GOT3 (cell line): ENCODE measurements at places on chromosomes 2 and 18.

GRCh38 chr2:8346706-8347430 lies 335.0 kb upstream of the ID2 start:
- no peak for DNase-seq

DNA sequence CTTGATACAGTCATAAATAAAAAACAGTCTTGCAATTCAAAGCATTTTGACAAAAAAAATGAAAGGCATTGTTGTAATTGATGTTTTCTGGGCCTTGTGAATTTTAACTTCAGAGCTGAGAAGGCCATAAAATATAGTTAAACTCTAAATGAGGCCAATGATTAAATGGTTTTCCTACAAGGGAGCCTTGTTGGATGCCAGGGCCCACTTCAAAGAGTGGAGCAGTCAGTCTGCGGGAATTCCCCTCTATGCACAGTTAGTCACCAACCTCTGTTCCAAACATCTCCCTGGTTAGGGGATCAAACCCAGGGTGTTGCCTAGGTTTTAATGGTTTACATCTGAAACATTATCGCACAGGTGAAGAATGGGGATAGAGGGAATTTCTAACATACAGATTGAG lies 143.4 kb downstream of the NCKAP5 start:
- DNase-seq, result no peak

DNA sequence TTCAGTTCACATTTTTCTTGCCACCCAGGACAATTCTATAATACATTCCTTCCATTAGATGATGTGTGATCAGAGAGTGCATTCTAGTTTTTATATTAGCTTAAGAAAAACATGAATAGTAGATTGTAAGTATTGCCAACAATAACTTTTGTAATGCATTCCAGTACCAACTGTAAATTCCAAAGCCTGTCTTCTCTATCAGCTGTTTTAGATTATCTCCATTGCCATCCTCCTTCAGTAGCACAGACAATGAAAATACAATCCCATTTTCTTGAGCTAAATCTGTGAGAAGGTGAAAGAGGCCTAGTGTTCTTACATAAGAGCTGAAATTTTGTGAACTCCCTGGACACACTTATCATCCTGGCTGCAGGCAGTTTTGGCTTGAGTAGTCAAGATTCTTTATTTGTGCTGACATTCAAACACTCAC lies 103.9 kb downstream of the CCBE1 start:
- no peak for DNase-seq

GRCh38 chr18:305003-305501 lies 37.2 kb upstream of the THOC1 start:
- no peak for DNase-seq

GRCh38 chr2:12397854-12398253 lies 318.9 kb upstream of the TRIB2 start:
- no peak for DNase-seq

DNA sequence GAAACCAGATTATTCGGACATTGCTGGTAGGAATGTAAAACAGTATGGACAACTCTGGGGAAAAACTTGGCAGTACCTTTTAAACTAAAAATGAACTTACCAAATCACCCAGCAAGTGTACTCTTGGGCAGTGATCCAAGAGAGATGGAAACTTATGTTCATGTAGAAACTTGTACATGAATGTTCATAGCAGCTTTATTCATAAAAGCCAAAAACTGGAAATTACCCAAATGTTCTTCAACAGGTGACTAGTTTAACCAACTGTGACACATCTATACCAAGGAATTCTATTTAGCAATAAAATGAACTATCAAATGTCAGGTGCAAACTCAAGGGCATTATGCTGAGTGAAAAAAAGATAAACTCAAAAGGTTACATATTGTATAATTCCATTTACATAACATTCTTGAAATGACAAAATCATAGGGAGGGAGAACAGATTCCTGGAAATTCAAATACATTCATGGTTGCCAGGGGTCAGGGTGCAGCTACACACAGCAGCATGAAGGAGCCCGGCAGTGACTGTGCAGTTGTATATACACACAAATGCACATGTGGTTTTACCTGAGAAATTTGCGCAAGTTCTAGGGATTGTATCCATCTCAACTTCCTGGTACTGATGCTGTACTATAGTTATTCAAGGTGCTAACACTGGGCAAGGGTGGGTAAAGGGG lies 3.5 kb upstream of the RNU4ATAC start:
- no peak for DNase-seq

GRCh38 chr2:11701751-11702301 lies 31.8 kb upstream of the NTSR2 start:
- no peak for DNase-seq

- no peak for DNase-seq
These were observed 146.1 kb upstream of the ZSWIM2 start for GRCh38 chr2:186995092-186995491.

DNA sequence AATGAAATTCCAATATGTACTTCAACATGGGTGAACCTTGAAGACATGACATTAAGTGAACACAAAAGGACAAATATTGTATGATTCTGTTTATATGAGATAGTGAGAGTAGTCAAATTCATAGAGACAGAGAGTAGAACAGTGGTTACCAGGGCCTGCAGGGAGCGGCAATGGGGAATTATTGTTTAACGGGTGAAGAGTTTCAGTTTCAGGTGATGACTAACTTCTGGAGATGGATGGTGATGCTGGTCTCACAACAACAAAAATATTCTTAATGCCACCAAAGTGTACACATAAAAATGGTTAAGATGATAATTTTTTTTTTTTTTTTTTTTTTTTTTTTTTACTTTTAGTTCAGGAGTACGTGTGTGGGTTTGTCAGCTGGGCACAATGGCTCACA lies 109.4 kb upstream of the TMEM200C start:
- DNase-seq, result no peak

DNA sequence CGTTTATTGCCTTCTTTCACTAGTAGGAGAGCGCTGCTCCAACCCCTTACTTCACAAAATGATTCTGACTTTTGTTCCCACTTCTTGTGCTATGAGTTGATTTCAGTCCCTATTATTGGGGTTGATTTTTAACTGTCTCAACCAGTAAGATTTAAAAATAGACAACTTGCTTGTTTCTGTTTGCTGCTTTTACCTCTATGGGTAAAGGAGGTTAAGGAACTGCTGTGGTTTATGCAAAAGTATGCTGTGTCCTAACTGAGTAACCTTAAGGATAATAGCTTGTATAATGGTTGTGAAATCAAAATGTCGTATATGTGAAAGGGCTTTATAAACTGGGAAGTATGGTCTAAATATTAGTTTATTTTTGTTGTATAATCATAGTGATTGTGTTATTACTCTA lies 22.6 kb downstream of the ALMS1 start:
- DNase-seq, result no peak

- DNase-seq, result no peak
These were observed 14.8 kb upstream of the REEP1 start for GRCh38 chr2:86352137-86352726.

DNA sequence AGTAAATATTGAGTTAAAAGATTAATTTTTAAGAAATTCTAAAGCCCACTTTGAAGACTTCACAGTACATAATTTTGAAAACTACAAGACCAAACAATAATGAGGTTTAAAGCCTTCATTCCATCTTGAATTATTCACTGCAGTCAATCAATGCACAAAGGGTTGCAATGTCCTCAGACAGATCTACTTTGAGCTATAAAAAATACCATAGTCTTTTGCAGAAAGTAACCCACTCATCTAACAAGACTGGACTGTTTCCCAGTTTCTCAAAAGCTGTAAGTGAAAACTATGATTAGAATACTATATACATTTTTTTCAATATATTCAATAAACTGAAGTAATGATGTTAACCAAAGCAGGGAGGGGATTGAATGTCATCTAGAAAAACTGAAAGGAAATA lies 10.2 kb upstream of the RBM43 start:
- no peak for DNase-seq

DNA sequence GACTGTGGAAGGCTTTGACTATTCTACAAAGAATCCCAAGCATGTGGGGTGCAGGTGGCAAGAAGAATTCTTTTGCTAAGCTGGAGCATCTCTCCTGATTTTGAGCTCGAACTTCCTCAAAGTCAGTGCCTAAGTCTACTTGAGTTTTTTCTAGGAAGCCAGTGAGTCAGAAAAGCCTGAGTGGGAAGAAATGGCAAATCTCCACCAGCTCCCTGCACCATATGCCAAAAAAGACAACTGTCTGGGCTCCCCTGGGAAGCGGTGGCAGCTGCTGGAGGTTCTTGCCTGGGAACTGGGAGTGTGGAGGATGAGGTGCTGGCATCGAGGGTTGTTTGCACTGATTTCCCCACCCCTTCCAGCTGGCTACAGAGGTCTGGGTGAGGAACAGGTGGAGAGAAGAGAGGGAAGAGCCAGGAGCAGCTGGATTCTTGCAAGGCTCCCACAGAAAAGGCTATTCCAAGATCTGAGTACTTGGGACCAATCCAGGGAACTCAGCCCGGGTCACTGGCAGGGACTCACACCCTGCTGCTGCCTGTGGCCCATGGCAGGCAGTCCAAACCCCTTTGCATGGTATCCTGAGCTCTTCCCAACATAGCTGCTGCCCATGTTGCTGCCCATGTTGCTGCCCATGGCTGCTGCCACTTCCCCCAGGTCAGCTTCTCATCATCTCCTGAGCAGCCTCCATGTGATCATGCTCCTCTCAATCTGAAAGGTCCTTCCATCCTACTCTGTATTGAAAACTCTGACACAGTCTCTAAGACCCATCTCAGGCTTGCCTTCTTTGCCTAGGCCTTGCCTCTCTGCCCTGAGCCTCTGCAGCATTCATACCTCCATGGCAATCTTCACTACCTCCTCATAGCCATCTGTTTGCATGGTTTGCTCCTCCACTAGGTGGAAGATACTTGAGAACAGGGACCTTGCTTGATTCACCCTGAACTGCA lies 128.3 kb upstream of the SPATS2L start:
- no peak for DNase-seq

- no peak for DNase-seq
These were observed 78.4 kb downstream of the TRIM43 start for GRCh38 chr2:95670167-95670566.
